ENCODE measurements at places on chromosomes 7 and 10. TPM values are rescaled to one million over a fixed set of nuclear protein-coding genes. Genes with fewer than 3 reads are reported as not detected.

Gene TSPAN33
- 11.1 TPM for total RNA-seq

Gene WDR86
- not detected for total RNA-seq

Gene CADPS2
- total RNA-seq: not detected

Gene C10orf53
- total RNA-seq: not detected

Gene GIMAP2
- total RNA-seq: 1.0 TPM

Gene TAS2R41
- not detected for total RNA-seq

Gene ZNF679
- not detected for total RNA-seq

Data from Karpas-422 (cell line).